ENCODE measurements at places on chromosomes 2 and 18. TPM values are rescaled to one million over a fixed set of nuclear protein-coding genes. Genes with fewer than 3 reads are reported as not detected.

GRCh38 chr2:173027181-173028128 lies 48.2 kb upstream of the MAP3K20 start:
- DNase-seq, result peak; percentile 13
- H3K4me3 ChIP-seq, result no peak overlapping the region
- peaks cover 7% of the 10 kb centered on the region for H3K36me3 ChIP-seq

DNA sequence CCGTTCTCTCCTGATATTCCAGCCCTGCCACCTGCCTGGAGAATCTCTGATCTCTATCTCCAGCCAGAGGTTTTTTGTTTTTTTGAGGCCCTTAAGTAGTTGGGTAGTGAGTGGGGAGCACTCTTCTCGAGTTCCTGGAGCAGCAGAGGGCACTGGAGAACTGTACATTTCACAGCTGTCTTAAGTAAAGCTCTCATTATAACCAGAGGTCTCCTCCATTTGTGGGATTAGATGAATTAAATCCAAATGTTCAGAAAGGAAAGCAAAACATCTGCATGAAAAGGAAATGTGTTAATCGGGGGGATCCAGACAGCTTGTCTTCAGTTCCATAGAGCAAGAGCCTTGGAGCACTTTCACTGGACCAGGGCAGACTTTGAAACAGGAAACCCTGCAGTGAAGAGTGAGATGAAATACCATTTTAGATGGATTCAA lies 32.8 kb downstream of the AOX1 start:
- H3K27ac ChIP-seq, result no peak overlapping the region
- no peaks in the 10 kb centered on the region for H3K27me3 ChIP-seq
- no peak overlapping the region for H3K4me3 ChIP-seq
- no peaks in the 10 kb centered on the region for H3K36me3 ChIP-seq
- H3K4me1 ChIP-seq, result peaks cover 12% of the 10 kb centered on the region

- H3K27me3 ChIP-seq, result no peaks in the 10 kb centered on the region
- H3K27ac ChIP-seq, result no peak overlapping the region
- H3K4me3 ChIP-seq, result no peak overlapping the region
- H3K36me3 ChIP-seq, result no peaks in the 10 kb centered on the region
- no peaks in the 10 kb centered on the region for H3K4me1 ChIP-seq
Measured at GRCh38 chr2:57490741-57491140, 555.9 kb upstream of the VRK2 start.

GRCh38 chr2:215843579-215843978 lies 169.8 kb downstream of the MREG start:
- no peaks in the 10 kb centered on the region for H3K36me3 ChIP-seq
- peak overlapping the region; percentile 29 for H3K27ac ChIP-seq
- H3K4me3 ChIP-seq, result no peak overlapping the region

Gene OTOF
- under 0.01 TPM for total RNA-seq

GRCh38 chr2:201235860-201236811 lies 24.2 kb upstream of the CASP8 start:
- H3K36me3 ChIP-seq, result no peaks in the 10 kb centered on the region
- H3K4me1 ChIP-seq, result peaks cover 23% of the 10 kb centered on the region
- H3K27me3 ChIP-seq, result no peaks in the 10 kb centered on the region

- peak overlapping the region; percentile 72 for H3K27ac ChIP-seq
- H3K4me3 ChIP-seq, result no peak overlapping the region
- no peaks in the 10 kb centered on the region for H3K36me3 ChIP-seq
- no peaks in the 10 kb centered on the region for H3K4me1 ChIP-seq
- no peak for DNase-seq
- no peaks in the 10 kb centered on the region for H3K27me3 ChIP-seq
Measured at GRCh38 chr18:78632111-78632541, 347.5 kb upstream of the SALL3 start.

Gene PROKR1
- total RNA-seq, result not detected

Gene COL5A2
- 11.0 TPM for total RNA-seq

Gene EPC2
- 17.5 TPM for total RNA-seq

- no peak for DNase-seq
- H3K4me3 ChIP-seq, result no peak overlapping the region
- H3K4me1 ChIP-seq, result no peaks in the 10 kb centered on the region
- H3K36me3 ChIP-seq, result no peaks in the 10 kb centered on the region
- H3K27me3 ChIP-seq, result no peaks in the 10 kb centered on the region
Measured at GRCh38 chr2:7437716-7438632, 520.8 kb downstream of the RNF144A start.

DNA sequence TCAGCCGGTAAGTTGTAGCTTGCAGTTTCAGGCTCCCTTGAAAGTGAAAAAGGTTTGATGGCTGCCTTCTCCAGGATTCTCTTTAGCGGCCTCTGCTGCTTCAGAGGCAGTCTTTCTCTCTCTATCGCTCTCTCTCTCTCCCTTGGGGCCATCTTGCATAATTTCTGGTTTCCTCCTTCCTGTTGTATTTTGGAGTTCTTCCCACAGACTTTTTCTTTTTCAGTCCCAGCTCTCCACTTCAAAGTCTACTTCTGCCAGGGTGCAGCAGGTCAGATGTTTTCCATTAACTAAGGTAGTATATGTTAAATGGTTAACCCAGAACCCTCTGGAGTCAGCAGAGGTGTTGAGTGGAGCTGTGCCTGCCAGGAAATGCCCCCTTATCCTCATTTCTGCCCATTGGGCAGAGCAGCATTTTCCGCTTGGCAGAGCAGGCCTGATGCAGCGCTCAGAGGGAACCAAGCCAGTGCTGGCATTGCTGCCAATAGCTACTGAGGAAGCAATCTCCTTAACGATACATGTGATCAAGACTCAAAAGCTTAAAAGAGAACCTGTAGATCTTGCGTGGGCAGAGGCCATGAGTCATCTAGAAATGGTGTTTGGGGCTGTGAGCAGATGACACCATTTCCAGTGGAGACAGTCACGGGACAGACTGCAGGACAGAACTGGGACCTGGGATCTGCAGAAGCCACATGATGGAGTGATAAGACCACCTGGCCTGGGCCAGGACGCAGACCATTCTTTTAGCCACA lies 20.8 kb downstream of the DBI start:
- no peaks in the 10 kb centered on the region for H3K27me3 ChIP-seq
- H3K36me3 ChIP-seq, result no peaks in the 10 kb centered on the region
- H3K27ac ChIP-seq, result peak overlapping the region; percentile 86

Gene ZSWIM2
- total RNA-seq, result not detected

DNA sequence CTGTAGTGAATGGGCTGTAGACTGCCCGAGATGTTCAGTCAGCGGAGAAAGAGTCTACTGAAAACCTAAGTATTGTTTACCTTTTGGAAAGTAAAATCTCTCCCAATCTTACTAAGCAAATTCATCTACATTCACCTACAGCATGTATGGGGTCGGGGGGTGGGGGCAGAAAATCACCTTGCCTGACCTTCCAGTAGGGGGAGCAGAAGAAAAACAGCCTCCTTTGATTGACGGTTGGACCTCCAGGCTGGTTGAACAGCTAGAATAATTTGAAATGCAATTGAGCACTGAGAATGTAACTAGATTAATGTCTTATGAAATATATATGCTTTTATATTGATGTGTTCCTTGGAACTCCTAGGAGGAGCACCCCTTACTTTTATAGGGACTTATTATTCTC lies 10.0 kb downstream of the LRATD1 start:
- no peak overlapping the region for H3K4me3 ChIP-seq
- no peaks in the 10 kb centered on the region for H3K36me3 ChIP-seq
- no peaks in the 10 kb centered on the region for H3K27me3 ChIP-seq
- DNase-seq, result no peak
- H3K4me1 ChIP-seq, result peaks cover 2% of the 10 kb centered on the region

- no peaks in the 10 kb centered on the region for H3K27me3 ChIP-seq
- no peak overlapping the region for H3K4me3 ChIP-seq
- H3K4me1 ChIP-seq, result no peaks in the 10 kb centered on the region
Measured at GRCh38 chr2:210606001-210606400, 49.6 kb downstream of the CPS1 start.

- H3K4me1 ChIP-seq, result no peaks in the 10 kb centered on the region
- H3K27me3 ChIP-seq, result no peaks in the 10 kb centered on the region
- no peaks in the 10 kb centered on the region for H3K36me3 ChIP-seq
Measured at GRCh38 chr18:70489986-70490933, 201.4 kb downstream of the SOCS6 start.

- no peaks in the 10 kb centered on the region for H3K4me1 ChIP-seq
- H3K27ac ChIP-seq, result no peak overlapping the region
- no peaks in the 10 kb centered on the region for H3K27me3 ChIP-seq
- no peak for DNase-seq
- no peak overlapping the region for H3K4me3 ChIP-seq
Measured at GRCh38 chr18:2896990-2897389, 50.2 kb downstream of the EMILIN2 start.

Gene RRM2
- 65.1 TPM for total RNA-seq

- H3K36me3 ChIP-seq, result no peaks in the 10 kb centered on the region
- DNase-seq, result no peak
- no peak overlapping the region for H3K4me3 ChIP-seq
- peaks cover 28% of the 10 kb centered on the region for H3K4me1 ChIP-seq
- peak overlapping the region; percentile 9 for H3K27ac ChIP-seq
Measured at GRCh38 chr18:58755304-58756010, 84.2 kb downstream of the MALT1 start.

All from esophagus squamous epithelium (tissue), 5 donors.